SHP77 (cell line): ENCODE measurements at places on chromosomes 12 and 14.

DNA sequence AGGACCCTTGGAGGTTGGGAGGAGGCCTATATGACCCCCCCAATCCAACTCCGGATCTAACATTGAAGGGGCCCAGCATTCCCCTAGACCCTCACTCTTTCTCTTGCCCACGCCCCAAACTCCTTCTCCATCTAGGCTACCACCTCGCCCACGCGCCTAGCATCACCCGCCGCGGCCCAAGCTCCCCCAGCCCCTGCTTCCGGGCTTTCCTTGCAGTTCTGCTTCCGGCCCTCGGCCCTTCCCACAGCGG lies 445 bp downstream of the CERS5 start:
- no peak for DNase-seq

- no peak for DNase-seq
These were observed 46.0 kb downstream of the ITPR2 start for GRCh38 chr12:26786865-26787514.

DNA sequence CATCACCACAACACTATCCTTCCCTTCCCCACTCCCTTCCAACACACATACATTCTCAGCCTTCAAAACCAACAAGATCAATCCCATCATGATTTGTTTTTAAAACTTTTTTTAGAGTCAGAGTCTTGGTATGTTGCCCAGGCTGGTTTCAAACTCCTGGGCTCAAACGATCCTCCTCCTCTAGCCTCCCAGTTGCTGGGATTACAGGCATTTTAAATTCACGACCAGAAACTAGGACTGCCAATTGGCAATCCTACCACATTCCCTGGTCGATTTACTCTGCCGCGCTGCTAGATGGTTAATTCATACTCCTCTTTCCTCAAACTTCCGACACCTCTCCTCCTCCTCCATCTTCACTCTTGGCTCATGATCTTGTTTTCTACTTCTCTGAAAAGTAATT lies 37.5 kb upstream of the TMCC3 start:
- DNase-seq: no peak

- no peak for DNase-seq
These were observed 26.7 kb upstream of the CFAP54 start for GRCh38 chr12:96462571-96463280.

- DNase-seq: peak; percentile 7
These were observed 525.8 kb downstream of the FSCB start for GRCh38 chr14:43981135-43981768.

- no peak for DNase-seq
These were observed 37.3 kb downstream of the PPTC7 start for GRCh38 chr12:110545812-110546211.

DNA sequence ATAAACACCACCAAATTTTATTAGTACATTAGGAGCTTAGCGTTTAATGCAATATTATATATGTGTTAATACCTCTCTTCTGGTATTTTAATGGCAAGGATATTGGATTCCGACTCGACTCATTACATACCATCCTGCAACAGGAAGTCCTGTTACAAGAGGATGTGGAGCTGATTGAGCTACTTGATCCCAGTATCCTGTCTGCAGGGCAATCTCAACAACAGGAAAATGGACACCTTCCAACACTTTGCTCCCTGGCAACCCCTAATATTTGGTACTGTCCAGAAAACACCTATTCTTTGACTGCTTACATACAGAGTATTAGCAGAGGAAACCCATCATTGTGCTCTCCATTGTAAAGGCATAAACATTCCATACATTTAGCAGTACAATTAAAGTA lies 45.2 kb downstream of the VEZT start:
- DNase-seq: no peak

DNA sequence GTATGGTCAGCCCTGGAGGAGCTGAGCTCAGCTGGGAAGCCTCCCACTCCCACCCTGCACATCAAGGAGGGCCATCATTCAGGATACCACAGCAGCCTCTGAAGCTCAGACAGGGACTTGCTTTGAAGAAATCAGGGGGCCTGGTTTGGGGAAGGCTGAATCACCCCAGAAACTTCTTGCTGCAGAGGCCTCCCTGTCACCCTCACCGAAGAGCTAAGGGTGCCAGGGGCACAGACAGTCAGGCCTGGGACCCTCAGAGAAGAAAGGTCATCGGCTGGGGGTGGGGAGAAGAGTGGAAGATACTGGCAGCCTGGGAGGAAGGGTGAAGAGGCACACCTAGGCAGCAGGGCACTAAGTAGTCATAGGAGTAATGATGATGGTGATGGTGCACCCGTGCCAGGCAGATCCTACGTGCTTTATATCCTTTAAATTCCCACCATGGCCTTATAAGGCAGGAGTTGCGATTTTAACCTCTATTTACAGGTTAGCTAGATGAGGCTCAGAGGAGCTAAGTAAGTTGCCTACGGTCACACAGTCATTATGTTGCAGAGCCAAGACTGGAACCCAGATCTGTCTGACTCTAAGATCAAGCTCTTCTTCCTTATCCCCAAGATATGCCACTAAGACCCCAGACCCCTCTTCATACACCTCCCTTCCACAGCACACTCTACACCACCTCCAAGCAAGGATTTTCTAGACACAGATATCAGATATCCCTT lies 28.5 kb upstream of the PNMA1 start:
- no peak for DNase-seq

- no peak for DNase-seq
These were observed 36.2 kb upstream of the TMX1 start for GRCh38 chr14:51203881-51204280.

DNA sequence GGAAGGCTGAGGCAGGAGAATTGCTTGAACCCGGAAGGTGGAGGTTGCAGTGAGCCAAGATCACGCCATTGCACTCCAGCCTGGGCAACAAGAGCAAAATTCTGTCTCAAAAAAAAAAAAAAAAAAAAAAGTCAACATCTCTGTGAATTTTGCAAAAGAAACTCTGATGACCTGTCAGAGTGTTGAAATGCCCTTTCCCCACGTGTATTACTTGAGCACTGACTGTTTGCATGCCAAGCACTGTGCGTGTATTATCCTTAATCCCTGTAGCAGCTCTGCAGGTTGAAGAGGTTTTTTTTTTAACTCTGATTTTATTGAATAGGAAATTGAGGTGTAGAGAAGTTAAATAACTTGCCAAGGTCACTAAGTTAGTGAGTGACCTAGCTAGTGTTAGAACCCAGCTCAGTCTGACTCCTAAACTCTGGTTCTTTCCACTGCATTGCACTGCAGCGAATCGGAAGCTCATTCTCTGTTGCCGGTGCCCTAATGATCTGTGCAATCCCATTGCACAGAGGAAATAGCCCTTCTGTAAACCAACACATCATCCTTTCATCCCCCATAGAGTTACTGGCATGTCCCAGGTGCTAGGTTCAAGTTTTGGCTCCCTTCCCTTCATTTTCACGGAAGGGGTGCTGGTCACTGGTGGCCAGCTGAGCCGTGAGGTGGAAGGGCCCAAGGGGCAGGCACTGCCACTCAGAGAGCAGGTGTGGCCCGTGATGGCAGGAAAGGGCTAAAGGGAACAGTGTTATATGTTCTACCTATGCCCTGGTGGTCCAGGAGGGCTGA lies 122.3 kb downstream of the EML1 start:
- DNase-seq: no peak

- DNase-seq: no peak
These were observed 128.6 kb upstream of the HIF1A start for GRCh38 chr14:61566537-61567225.

DNA sequence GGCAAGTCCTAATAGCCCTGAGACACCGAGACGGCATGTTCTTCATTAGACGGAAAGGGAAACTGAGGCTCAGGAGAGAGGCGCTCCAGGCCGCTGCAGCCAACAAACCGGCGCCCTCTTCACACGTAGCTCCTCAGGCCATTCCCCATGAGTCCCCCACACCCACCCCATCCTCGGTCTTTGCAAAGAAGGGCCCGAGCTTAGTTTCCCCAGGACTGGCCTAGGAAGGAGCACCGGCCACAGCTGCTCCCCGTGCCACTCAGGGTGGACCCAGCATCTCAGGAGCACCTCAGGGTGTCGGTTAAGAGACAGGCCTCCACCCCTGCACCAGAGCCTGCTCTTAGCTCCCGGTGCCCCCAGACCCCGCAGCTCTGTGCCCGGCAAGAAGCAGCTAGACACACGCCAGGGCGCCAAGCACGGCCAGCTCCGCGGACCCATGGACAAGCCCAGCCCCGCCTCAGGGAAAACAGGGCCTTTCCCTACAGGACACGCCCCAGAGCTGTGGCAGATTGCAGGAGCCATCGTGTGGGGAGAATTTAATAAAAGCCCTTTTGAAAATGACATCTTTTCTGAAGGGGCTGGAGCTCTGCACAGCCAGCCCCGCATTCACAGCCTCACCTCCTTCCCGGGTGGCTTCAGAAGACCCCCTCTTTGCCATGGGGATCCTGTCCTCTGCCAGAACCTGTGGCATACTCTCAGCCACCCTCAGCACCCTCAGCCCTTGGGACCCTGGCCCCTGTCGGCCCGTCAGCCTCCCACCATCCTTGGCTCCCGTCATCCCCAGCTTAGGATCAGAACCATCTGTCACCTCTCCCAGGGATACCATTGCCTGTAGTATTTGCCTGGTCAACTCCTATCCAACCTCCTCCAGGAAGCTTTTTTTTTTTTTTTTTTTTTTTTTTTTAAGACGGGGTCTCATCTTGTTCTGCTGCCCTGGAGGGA lies 59.7 kb downstream of the LGMN start:
- DNase-seq: no peak

DNA sequence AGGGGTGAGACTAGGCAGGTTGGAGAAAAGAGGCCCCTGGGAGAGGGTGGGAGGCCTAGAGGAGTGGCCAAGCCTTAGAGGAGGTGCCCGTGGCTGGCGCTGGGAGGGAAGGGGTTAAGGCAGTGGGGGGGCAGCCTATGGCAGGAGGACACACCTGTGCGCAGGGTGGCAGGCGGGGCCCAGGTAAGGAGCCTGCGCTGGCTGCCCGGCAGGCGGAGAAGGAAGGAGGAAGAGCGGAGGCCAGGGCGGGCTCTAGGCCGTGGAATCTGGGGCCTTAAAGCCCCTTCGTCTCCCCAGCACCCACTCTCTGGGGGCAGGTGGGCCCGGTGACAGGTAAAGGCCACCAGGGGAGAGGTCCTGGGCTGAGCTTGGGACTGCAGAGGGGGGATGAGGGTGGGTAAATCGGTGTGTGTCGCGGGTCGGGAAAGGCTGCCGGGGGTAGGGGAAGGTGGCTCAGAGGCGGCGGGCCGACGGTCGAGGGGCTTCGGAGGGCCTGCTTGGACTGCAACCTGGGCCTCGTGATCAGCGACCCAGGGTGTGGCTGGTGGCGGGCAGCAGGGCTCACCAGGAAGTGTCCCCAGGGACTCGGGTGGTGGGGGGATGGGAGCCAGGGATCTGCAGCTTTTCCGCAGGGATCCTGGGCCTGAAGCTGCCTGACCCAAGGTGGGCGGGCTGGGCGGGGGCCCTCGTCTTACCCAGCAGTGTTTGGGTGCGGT lies 7.3 kb downstream of the PHB2 start:
- no peak for DNase-seq

GRCh38 chr14:20608383-20609110 lies 17.4 kb upstream of the RNASE12 start:
- DNase-seq: no peak

- no peak for DNase-seq
These were observed 25.0 kb downstream of the SYNDIG1L start for GRCh38 chr14:74400919-74401503.

- DNase-seq: no peak
These were observed 9.5 kb downstream of the TRMT61A start for GRCh38 chr14:103538291-103539055.

GRCh38 chr14:60686865-60687264 lies 37.3 kb downstream of the SIX4 start:
- DNase-seq: no peak

- DNase-seq: no peak
These were observed 87.9 kb downstream of the PTPN11 start for GRCh38 chr12:112506513-112507166.

DNA sequence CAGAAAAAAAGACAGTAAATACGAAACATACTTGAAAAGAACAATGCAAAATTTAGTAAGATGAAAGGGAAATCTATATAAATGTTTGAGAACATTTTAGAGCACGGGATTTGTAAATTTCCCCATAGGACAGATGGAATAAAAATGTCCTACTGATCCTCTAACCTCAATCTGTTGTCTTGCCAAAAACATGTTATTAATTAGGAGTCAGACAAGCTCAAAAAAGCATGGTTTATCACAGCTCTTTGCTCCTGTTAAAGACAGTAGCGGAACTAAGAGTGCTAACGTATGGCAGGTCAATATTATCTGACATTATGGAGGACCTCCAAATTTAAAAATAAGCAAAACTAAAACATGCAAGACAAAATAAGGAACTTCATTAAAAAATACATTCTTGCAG lies 12.9 kb downstream of the GMFB start:
- no peak for DNase-seq

GRCh38 chr12:127911291-127911690 lies 355.7 kb upstream of the TMEM132C start:
- no peak for DNase-seq

DNA sequence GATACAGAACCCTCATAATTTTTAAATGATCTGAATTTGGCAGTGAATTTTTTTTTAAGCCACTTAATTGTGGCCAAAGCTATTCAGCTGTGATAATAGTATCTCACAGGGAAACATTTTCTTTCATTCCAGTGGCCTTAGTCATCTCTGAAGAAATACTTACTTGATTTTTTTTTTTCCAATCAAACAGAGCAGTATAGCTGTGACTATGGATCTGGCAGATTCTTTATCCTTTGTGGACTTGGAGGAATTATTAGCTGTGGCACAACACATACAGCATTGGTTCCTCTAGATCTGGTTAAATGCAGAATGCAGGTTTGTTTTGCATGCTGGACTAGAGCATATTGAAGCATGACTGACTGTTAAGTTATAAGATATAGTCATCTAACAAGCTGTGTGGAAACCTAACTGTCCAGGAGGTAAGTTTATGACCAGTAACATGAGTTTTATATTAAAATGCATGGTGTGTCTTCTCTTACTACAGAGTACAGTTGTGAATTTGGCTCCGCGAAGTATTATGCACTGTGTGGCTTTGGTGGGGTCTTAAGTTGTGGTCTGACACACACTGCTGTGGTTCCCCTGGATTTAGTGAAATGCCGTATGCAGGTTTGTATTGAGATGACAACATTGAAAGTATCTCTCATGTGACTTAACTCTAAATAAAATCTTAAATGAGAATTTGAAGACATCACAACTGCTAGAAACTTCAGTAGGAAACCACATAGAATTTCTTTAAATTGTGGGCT lies 1.9 kb downstream of the SLC25A3 start:
- DNase-seq: no peak

- no peak for DNase-seq
These were observed 31.9 kb downstream of the TSPAN19 start for GRCh38 chr12:85004204-85004603.

DNA sequence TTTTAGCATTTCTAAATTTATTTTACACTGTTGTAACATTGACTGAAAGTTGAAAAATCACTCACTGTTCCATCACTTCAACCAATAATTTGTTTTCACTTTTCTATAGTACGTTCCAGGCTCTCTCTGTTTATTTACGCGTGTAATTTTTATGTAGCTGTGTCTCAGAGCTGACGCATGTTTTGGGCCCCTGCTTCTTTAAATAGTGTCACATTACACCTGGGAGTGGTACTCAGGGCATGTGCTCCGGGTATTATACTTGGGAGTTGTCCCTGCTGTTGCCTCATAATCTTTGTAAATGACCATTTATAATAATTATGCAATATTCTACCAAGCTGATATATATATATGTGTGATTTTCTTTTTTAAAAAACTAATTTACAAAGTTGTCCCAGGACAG lies 132.8 kb upstream of the CPM start:
- peak; percentile 3 for DNase-seq

GRCh38 chr14:72605921-72606220 lies 288.0 kb downstream of the DPF3 start:
- DNase-seq: no peak
